ENCODE measurements at places on chromosomes 5 and 9.
A peak's percentile ranks its signal among the peaks of the same experiment; 100 is the strongest.

DNA sequence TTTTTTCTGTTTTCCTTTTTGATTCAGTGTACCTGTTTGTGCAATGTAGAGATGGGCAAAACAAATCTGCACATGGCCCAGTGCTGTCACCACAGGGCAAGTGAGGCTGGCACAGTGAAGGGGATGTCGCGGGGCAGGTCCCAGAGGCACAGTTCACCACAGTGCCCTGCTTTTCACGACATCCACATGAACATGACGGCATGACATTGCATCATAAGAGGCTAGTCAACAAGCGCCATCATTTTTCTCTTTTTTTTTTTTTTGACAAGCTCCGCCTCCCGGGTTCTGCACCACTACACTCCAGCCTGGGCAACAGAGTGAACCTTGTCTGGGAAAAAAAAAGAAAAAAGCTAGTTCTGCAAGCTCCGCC is 42.9 kb upstream of the VDAC1 start:
- no peak overlapping the region for H3K27ac ChIP-seq
- H3K4me3 ChIP-seq, result no peak overlapping the region
- H3K4me1 ChIP-seq, result peaks cover 40% of the 10 kb centered on the region

DNA sequence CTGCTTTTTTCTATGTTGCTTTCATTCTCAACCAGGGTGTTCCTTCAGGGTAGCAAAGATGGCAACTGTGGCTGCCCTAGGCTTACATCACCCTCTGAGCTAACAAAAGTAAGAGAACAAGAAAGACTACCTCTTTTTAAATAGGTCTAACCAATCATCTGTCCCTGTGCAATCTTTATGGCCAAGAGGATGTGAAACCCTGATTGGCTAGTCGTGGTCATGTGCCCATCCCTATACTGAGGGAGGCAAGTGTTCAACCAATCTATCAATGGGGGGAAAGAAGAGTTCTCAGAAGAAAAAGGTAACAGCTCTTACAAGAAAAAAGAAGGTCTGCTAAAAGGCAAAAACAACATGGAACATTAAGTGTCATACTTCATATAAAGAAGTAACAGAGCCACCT is 11.7 kb upstream of the SNCAIP start:
- no peaks in the 10 kb centered on the region for H3K36me3 ChIP-seq
- no peak overlapping the region for H3K27ac ChIP-seq
- H3K4me3 ChIP-seq, result no peak overlapping the region
- H3K27me3 ChIP-seq, result peaks cover 2% of the 10 kb centered on the region
- DNase-seq, result no peak

DNA sequence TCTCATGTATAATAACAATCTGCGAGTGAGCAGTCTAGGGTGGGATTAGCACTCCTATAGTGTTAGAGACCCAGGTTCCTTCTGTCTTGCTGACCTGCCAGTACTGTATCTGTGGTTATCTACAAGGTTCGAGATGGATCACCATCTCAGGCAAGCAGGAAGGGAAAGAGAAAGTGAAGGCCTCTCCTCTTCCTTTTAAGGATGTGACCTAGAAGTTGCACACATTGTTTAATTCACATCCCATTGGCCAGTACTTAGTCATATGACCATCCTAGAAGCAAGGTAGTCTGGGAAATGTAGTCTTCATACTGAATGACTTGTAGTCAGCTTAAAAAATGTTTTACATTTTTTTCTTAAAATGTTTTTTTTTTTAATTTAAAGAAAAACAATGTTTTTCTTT is 168.6 kb downstream of the CARTPT start:
- no peak overlapping the region for H3K27ac ChIP-seq
- DNase-seq, result peak; percentile 8

DNA sequence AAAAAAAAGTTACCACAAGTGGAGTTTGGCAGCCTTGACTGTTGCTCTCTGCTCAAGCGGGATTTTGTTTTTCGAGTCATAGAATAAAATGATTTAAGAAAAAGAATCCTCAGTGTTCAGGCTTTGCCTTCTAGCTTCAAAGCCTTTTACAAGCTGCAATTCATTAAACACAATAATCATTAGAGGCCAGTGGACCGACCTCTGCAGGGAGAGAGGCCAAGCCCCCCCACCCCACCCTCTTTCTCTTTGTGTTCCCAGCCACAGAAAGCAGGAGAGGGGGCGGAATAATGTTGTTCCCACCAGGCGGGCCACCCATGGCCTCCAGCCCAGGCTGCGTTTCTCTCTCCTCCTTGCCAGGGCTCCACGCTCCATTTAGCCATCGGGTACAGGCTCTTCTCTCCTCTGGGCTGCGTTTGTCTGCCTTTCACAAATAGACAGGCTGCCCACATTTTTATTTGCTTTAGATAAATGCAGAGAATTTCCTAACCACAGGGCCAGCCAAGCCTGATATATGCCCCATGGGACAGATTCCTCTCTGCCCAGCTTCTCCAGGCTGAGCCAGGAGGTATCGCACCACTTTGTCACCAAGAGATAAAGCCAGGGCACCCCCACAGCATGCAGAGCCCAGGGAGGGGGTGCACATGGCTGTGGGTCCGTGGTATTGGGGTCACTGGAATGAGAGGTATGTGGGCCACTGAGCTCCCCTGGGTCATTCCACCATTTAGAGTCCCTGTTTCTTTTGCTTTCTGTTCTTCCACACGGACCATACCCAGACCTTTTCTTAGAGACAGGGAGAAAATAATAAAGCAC is 318.8 kb downstream of the PIK3R1 start:
- no peaks in the 10 kb centered on the region for H3K36me3 ChIP-seq
- H3K4me3 ChIP-seq, result no peak overlapping the region
- no peak for DNase-seq
- H3K27ac ChIP-seq, result no peak overlapping the region
- no peaks in the 10 kb centered on the region for H3K4me1 ChIP-seq

DNA sequence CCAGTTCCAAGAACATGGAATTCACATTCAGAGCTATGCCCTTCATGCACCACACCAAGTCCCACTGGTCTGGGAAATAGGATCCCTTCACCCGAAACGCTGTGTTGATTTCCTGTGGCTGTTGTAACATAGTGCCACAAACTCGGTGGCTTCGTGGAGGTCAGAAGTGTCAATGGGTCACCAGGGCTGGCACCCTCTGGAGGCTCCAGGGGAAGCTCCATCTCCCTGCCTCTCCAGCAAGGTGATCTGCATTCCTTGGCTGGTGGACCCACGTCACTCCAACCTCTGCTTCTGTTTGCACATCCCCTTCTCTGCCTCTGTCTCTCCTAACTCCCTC is 28.9 kb upstream of the ALDH1B1 start:
- peaks cover 4% of the 10 kb centered on the region for H3K4me1 ChIP-seq
- DNase-seq, result no peak
- H3K27me3 ChIP-seq, result peaks cover 4% of the 10 kb centered on the region
- no peaks in the 10 kb centered on the region for H3K36me3 ChIP-seq

- H3K4me3 ChIP-seq, result no peak overlapping the region
- H3K4me1 ChIP-seq, result no peaks in the 10 kb centered on the region
- no peaks in the 10 kb centered on the region for H3K27me3 ChIP-seq
- DNase-seq, result no peak
These were observed 1388.3 kb upstream of the C9orf72 start for GRCh38 chr9:28961623-28962022.

- peaks cover 21% of the 10 kb centered on the region for H3K4me1 ChIP-seq
- no peak for DNase-seq
- H3K4me3 ChIP-seq, result no peak overlapping the region
- H3K27ac ChIP-seq, result no peak overlapping the region
- H3K36me3 ChIP-seq, result no peaks in the 10 kb centered on the region
- H3K27me3 ChIP-seq, result no peaks in the 10 kb centered on the region
These were observed 166.2 kb downstream of the TMEM38B start for GRCh38 chr9:105860516-105860915.

DNA sequence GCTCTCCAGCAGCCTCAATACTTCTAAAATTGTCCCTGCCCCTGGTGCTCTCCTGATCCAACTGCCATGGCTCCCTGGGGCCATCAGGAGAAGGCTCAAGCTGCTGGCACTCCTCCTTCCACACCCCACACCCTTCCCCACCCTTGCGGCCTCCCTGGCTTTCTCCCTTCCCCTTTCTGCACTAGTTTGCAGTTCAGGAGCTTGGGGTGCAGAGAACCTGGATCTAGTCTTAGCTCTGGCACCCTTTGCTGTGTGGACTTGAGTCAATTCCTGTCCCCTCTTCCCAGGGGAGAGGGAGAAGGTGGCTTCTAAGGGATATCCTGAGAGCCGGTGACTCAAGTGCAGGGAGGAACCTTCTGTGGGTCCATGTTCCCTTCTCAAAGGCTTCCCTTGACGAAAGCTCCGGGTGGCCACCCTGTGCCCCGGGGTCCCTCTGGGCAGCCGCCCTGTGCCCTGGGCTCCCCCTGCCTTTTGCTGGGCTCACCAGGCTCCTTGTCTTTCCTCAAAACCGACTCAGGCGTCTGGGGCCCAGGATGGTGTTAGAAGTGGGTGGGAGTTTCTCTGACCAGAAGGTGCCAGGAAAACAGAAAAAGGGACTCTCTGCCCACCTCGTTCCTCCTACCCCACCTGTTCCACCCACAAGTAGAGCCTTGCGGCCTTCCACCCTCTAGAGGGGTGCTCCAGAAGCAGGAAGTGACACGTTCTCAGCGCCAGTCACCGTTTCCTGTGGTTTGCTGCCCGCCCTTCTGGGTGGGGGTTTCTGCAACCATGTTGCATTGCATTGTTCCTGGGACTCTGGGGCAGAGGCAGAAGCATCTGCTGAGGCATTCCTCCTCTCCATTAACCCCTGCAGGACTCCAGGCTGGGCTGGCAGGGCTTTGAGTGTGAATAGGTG is 15.0 kb downstream of the GLIPR2 start:
- DNase-seq, result peak; percentile 93
- H3K36me3 ChIP-seq, result peaks cover 16% of the 10 kb centered on the region
- H3K27ac ChIP-seq, result peak overlapping the region; percentile 95
- H3K4me3 ChIP-seq, result peak overlapping the region; percentile 69
- no peaks in the 10 kb centered on the region for H3K27me3 ChIP-seq
- peaks cover 69% of the 10 kb centered on the region for H3K4me1 ChIP-seq

- H3K4me1 ChIP-seq, result no peaks in the 10 kb centered on the region
- H3K27ac ChIP-seq, result no peak overlapping the region
- no peak overlapping the region for H3K4me3 ChIP-seq
- no peaks in the 10 kb centered on the region for H3K36me3 ChIP-seq
These were observed 32.6 kb upstream of the EGFL7 start for GRCh38 chr9:136629879-136630661.

DNA sequence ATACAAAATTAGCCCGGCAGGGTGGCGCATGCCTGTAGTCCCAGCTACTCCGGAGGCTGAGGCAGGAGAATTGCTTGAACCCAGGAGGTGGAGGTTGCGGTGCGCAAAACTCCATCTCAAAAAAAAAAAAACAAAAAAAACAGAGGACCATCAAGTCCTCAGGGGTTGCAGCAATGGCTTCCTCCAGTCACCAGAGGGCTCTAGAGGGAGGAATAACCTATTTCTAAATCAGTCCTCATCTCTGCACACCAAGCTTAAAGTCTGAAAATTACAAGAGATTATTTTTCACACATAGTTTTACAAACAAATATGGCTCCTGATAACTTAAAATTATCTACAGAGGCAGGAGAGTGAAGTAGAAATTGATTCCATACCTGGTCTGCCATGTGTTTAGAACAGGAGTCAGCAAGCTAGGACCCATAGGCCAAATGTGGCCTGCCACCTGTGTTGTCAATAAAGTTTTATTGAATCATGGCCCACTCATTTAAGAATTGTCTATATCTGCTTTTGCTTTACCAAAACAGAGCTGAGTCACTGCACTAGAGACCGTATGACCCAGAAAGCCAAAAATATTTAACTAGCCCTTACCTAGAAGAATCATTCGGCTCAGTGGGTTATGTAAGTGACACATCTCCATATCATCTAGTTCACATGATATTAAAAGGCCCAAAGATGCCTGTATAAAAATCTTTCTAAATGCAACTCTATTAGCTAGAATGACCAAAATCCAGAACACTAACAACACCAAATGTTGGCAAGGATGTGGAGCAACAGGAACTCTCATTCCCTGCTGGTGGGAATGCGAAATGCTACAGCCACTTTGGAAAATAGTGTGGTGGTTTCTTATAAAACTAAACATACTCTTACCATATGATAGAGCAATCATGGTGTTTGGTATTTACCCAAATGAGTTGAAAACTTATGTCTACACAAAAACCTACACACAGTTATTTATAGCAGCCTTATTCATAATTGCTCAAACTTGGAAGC is 207.7 kb downstream of the FRMD3 start:
- no peak overlapping the region for H3K4me3 ChIP-seq
- H3K36me3 ChIP-seq, result peaks cover 3% of the 10 kb centered on the region

DNA sequence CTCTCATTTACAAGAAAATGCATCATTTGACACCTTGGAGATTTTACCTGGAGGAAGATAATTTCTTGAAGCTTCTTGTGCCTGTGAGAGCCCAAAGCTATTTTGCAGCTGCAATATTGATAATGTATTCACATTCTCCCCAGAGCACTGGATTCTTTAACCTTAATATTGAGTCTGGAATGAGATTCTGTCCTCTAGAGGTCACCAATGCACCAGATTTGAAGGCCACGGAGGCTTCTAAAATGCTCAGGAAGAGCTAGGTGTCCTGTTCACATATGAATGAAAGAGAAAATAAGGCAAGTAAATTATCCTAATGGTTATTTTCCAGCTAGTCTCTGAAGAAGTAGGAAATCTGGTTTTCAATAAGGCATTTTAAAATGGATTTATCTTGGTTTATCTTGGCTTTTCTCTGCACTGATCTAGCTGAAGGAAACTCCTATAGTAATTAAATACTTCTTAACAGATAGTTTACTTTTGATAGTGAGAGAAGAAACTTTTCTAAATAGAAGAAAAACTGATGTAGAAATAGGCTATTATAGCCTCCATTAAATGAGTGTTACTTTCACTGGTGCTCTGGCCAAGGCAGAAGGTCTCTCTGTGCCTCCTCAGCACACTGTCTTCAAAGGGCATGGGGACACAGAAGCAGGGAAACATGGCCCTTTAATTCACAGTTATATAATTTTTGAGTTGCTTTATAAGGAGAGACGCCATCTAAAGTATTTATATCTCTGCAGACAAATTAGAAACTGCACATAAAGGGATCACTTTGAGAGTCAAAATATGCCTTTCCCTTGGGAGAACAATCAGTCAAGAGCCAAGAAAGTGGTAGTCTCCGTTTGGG is 297.0 kb upstream of the ACTBL2 start:
- no peaks in the 10 kb centered on the region for H3K36me3 ChIP-seq
- H3K27ac ChIP-seq, result no peak overlapping the region
- H3K4me3 ChIP-seq, result no peak overlapping the region
- no peaks in the 10 kb centered on the region for H3K4me1 ChIP-seq
- H3K27me3 ChIP-seq, result peaks cover 4% of the 10 kb centered on the region
- peak; percentile 28 for DNase-seq

GRCh38 chr9:12717907-12718306 is 24.7 kb downstream of the TYRP1 start:
- no peak overlapping the region for H3K4me3 ChIP-seq
- no peaks in the 10 kb centered on the region for H3K27me3 ChIP-seq
- H3K36me3 ChIP-seq, result no peaks in the 10 kb centered on the region
- DNase-seq, result no peak
- H3K4me1 ChIP-seq, result no peaks in the 10 kb centered on the region

- H3K27ac ChIP-seq, result no peak overlapping the region
- H3K4me3 ChIP-seq, result no peak overlapping the region
- H3K4me1 ChIP-seq, result no peaks in the 10 kb centered on the region
- peaks cover 10% of the 10 kb centered on the region for H3K27me3 ChIP-seq
- H3K36me3 ChIP-seq, result no peaks in the 10 kb centered on the region
- no peak for DNase-seq
These were observed 15.5 kb downstream of the BAAT start for GRCh38 chr9:101369286-101369685.

GRCh38 chr5:93575461-93576414 is 5.3 kb downstream of the NR2F1-AS1 start:
- H3K27ac ChIP-seq, result no peak overlapping the region
- no peak overlapping the region for H3K4me3 ChIP-seq
- H3K27me3 ChIP-seq, result peaks cover 77% of the 10 kb centered on the region
- H3K4me1 ChIP-seq, result peaks cover 31% of the 10 kb centered on the region

GRCh38 chr5:102796009-102796408 is 40.9 kb downstream of the PAM start:
- H3K4me3 ChIP-seq, result no peak overlapping the region
- peaks cover 4% of the 10 kb centered on the region for H3K36me3 ChIP-seq
- peaks cover 33% of the 10 kb centered on the region for H3K4me1 ChIP-seq
- DNase-seq, result no peak
- H3K27ac ChIP-seq, result no peak overlapping the region
- no peaks in the 10 kb centered on the region for H3K27me3 ChIP-seq

Data from activated CD4-positive, alpha-beta T cell treated with anti-CD3 and anti-CD28 coated beads for 36 hours (primary cell).